Activated naive CD8-positive, alpha-beta T cell treated with anti-CD3 and anti-CD28 coated beads, Interleukin-2, amount 10 ng/mL, durations not matched to agents 7 days and 5 days (primary cell): ENCODE measurements at places on chromosomes 2 and 18. TPM values are rescaled to one million over a fixed set of nuclear protein-coding genes. Genes with fewer than 3 reads are reported as not detected.

DNA sequence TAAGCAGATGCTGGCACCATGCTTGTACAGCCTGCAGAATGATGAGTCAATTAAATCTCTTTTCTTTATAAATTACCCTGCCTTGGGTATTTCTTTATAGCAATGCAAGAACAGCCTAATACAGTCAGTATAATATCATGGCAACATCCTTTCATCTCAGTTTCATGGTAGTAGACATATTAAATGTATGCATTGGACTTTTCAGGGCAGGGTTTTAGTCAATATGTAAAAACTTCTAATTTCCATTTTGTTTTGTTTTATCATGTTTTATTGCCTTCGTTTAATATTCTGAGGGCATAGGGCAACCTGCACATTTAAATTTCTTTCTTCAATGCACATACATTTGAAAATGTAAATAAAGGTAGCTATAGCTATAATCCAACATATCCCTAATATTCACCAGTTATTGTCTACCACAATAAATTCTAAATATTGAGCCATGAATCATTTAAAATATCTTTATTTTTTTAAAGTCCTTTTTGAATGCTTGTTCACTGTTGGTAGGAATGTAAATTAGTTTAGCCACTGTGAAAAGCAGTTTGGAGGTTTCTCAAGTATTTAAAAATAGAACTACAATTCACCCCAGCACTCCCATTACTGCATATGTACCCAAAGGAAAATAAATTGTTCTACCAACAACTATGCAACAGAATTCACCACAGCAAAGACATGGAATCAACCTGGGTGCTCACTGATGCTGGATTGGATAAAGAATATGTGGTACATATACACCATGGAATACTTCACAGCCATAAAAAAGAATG lies 41.8 kb upstream of the GRB14 start:
- DNase-seq, result no peak

GALM gene
- total RNA-seq, result 30.2 TPM

DNA sequence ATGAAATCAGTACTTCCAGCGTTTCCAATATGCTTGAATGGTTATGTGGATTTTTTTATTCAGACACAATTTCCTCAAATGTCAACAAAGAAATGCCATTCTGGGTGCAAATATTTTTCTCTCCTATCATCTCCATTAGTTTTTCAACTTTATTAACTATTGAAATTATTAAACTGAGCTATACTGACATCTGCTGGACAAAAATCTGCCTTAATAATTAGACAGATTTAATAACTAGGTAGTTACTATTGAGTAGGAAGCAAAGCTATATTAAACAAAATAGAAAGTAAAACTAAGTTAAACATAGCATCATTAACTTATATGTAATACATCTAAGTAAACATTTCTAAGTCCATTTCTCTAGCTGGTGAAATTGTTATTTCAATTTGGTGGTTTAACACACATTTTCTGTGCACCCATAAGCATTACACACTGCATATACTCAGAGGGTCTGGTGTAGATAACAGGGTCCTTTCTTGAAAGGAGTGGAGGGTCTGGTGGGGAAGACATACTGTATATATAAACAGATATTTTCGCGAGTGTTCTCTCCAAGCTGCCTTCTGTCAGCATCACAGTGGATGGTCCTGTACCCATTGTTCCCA lies 77.0 kb downstream of the LANCL1 start:
- no peak for DNase-seq

DNA sequence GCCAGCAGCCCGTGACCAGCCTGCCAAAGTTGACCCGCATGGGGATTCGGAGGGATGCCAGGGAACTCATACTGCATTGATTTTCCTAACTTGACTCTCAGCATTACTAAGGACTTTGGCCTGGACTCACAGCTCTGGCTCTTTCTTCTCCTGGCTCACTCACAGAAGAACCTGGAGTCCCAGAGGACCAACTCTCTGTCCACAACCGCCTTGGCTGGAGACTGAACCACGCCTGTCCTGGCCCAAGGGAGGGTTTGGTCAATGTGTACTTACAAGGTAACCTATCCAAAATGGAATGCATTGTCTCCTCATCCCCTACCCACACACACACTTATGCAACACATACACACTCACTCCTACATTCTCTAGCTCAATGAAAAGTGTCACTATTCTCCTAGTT lies 135.6 kb upstream of the KLHL29 start:
- no peak for DNase-seq

DNA sequence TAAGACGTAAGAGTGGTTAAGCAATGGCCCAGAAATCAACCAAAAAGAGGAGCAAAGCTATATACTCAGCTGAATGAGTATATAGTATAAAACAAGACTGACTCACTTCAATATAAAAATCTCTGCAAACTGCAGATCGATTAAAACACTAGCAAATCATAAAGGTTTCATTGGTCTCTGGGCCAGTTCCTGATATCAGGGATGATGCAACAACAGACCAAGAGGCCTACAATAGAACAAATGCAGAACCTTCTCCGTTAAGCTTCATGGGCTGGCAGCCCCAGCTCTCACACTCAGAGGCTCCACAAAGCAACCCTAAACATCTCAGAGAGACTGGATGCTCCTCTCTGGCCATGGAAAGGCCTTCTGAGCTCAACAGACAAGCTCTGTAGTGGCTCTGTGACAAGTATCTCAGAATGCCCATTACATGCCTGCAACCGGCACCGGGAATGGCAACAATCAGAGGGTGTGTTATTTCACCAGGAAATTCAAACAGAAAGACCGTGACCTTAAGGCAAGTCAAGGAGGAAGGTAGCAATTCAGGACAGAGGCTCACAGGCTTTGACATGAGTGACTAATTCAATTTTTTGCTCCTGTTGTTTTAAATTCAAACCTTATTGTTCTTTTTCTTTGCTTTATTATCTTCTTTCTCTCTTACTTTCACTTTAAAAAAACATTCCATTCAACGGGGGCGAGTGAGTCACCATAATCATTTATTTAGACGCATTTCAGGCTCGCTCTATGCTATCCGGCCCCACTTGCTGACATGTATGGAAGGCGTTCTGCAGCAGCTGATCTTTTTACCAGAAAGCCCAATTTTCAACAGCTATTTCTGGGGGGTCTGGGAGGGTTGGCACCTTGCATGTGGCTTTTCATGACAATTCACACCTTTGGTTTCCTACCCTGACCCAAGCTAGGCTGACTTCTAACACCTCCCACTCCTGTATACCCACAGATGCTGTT lies 15.1 kb downstream of the CYRIA start:
- no peak for DNase-seq

UCN gene
- total RNA-seq, result 3.7 TPM

UGT1A4 gene
- total RNA-seq, result not detected

- no peak for DNase-seq
Observed at GRCh38 chr18:36527740-36528455, 230.4 kb downstream of the FHOD3 start.

GRCh38 chr18:58967751-58968254 lies 103.1 kb downstream of the ZNF532 start:
- DNase-seq, result no peak

DNA sequence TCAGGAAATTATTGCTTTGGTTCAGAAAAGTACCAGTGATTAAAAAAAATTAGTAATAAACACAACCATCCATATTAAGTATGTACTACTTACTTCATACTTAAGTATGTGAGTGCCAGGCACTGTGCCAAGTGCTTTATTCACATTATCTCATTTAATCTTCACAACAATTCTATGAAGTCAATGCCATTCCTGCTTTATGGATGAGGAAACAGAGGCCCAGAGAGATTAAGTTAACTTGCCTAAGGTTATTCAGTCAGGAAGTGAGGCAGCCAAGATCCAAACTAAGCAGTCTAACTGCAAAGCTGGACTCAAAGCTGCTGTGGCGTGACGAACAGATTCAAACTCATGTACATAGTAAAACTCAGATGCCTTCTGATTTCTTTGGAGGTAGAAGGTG lies 22.3 kb downstream of the DTNB start:
- no peak for DNase-seq

ZCCHC2 gene
- 61.7 TPM for total RNA-seq

MSTN gene
- total RNA-seq, result not detected

TMEM163 gene
- 0.14 TPM for total RNA-seq
